ENCODE measurements at places on chromosomes 6 and 20. TPM values are rescaled to one million over a fixed set of nuclear protein-coding genes. Genes with fewer than 3 reads are reported as not detected.

The PDYN gene
- total RNA-seq, result not detected

The PI16 gene
- total RNA-seq, result not detected

The AFDN gene
- total RNA-seq, result 46.6 TPM

DNA sequence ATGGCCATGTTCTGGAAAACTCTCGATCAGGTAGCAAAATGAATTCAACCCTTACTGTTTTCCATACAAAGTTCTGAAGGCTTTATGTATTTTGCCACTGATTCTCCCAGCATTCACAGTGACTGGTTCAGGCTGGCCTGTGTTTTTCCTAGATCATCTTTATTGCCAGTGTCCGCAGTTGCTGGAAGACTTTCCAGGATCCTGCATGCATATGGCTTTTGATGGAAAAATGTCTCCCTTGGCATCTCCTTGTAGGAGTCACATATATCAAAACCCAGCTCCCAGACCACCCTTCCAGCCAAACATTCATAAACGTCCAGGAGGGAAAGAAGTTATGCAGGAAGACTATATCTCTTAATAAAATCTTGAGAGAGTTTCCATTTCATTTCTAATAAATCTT is 588.8 kb downstream of the MAFB start:
- DNase-seq, result no peak

GRCh38 chr6:39901116-39901655 is 33.1 kb downstream of the MOCS1 start:
- no peak for DNase-seq

The EYA4 gene
- not detected for total RNA-seq

GRCh38 chr20:11379257-11380011 is 538.3 kb upstream of the BTBD3 start:
- DNase-seq, result peak; percentile 45

DNA sequence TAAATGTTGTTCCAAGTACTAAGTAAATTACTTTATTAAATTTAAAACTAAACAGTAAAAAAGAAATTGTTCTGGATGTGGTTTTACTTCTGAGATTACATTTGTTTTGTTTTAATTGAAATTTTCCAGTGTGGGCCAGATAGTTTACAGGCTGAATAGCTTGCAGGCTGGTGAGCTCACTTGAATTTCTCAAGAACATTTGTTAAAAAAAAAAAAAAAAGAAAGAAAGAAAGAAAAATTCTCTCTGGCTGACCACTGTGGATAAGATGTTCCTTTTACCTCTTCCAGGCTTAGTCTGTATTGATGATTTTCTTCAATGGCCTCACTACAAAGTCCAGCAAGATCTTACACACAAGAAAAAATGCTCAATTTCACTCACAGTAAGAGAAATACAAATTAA is 85.4 kb downstream of the PLCG1 start:
- DNase-seq, result no peak

DNA sequence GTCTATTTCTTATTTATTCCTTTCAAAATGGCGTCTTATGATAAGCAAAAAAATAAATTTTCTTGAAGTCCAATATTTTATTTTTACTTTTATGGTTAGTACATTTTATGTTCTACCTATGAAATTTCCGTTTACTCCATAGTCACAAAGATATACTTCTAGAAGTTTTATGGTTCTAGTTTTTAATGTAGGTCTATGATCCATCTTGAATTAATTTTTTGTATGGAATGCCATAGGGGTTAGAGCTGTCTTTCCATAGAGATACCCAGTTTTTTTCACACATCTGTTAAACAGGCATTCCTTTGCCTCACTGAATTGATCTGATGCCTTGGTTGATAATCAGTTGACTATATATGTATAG is 24.9 kb upstream of the ASIP start:
- DNase-seq, result no peak

Data from RPMI7951 (cell line).